Fibroblast of lung (primary cell): ENCODE measurements at places on chromosomes 13 and 19. TPM values are rescaled to one million over a fixed set of nuclear protein-coding genes. Genes with fewer than 3 reads are reported as not detected.

- DNase-seq, result no peak
Observed at GRCh38 chr19:1766800-1767352, 13.6 kb downstream of the ONECUT3 start.

GRCh38 chr13:66958611-66959010 is 271.5 kb downstream of the PCDH9 start:
- DNase-seq, result no peak

GRCh38 chr19:35987571-35987896 is 7.5 kb upstream of the SDHAF1 start:
- DNase-seq, result no peak

- no peak for DNase-seq
Observed at GRCh38 chr13:94020426-94020825, 459.1 kb downstream of the DCT start.

GRCh38 chr13:76683168-76683567 is 203.0 kb downstream of the KCTD12 start:
- no peak for DNase-seq

- DNase-seq, result no peak
Observed at GRCh38 chr19:45733160-45733810, at the start of gene MEIOSIN. Gene MEIOSIN (plus strand): TSS chr19:45733439. CDS start chr19:45735377, 1,938 bp downstream.

DNA sequence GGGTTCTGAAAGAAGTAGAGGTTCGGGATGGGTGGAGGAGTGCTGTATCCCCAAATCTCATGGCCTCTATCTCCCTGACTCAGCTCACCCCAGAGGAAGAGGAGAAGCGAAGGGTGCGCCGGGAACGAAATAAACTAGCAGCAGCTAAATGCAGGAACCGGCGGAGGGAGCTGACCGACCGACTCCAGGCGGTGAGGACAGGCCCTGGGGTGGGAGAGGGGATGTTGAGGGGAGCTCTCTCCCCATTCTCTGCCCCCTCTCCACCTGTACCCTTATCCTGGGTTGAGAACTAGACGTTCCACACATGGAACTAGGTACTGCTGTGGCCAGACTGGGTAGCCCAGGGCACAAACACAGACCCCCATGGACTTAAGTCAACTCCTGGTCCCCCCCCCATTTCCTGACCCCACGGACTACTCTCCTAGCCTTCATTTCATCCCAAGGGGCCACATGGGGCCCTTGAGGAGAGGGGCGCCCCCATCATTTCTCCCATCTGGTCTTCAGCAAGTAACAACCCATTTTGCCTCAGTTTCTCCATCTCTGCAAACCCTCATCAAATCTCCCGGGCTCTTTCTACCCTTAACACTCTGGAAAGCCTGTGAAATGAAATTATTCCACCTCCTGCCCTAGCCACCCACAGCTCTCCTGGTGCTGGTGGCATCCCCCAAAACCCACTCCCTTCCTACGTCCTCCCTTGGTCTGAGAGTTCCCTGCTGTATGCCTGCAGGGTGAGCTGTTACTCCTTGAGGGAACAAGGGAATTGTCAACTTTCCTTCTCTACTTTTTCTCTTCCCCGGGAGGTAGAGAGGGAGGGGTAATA is 3.5 kb downstream of the FOSB start:
- DNase-seq, result no peak

DNA sequence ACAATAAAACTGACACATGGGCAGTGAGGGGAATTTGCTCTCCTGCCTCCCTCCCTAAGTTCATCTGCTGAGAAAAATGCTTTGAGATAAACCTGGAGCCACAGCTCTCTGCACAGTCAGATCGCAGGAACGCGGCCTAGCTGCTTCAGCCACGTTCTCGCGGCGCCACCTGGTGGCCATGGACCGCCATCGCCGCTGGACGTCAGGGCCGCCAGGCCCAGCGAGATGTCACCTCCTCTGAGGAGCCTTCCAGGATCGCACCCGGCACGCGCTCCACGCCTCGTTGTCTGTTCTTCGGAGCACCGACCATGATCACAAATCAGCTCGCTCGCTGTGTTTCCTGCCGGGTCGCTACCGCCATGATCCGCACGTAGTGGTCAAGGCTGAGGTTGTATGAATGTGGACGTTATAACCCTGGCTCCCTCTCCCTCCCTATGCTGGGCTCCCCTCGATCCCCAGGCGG is 20.6 kb upstream of the USP29 start:
- peak; percentile 34 for DNase-seq

DNA sequence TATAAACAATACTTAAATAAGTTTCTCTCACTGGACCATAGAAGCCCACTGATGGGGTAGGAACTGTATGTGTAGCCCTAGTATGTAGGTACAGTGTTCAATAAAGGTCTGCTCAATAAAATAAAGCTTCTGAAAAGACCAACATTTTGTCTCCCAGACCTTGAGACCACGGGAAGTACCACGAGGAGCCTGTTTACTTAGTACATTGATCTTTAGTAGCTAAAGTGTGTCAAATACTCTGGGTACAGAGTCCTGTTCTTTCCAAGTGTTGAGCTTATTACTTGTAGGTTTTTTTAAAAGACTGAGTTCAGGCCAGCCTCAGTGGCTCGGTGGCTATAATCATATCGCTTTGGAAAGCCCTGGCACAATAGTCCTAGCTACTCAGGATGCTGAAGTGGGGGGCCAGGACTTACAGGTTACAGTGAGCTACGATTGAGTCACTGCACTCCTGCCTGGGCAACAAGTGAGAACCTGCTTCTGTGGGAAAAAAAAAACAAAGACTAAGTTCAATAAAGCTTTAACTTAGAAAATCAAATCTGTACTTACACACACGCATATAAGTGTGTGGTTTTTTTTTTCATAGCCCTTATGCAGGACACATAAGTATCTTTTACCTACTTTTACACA is 3.4 kb downstream of the MTRF1 start:
- no peak for DNase-seq

GRCh38 chr13:48492096-48492440 is 40.8 kb downstream of the RCBTB2 start:
- DNase-seq, result no peak

- DNase-seq, result no peak
Observed at GRCh38 chr13:21694831-21695230, 24.0 kb downstream of the FGF9 start.

DNA sequence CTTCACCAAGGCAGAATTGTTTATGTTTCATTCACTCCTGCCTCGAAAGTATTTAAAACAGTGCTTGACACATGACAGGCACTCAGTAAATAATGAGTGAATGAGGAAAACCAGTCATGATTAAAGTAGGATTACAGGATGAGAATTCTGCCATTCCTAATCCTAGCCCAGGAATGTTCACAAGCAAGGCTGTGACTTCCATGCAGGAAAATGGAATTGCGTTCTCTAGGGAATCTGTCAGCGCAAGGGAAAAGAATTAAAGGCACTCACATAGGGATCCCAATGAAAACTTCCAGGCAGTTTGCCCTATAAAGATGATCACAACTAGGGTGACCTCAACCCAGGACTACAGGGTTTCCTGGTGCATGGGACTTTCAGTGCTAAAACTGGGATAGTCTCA is 143.4 kb downstream of the CYSLTR2 start:
- no peak for DNase-seq

DNA sequence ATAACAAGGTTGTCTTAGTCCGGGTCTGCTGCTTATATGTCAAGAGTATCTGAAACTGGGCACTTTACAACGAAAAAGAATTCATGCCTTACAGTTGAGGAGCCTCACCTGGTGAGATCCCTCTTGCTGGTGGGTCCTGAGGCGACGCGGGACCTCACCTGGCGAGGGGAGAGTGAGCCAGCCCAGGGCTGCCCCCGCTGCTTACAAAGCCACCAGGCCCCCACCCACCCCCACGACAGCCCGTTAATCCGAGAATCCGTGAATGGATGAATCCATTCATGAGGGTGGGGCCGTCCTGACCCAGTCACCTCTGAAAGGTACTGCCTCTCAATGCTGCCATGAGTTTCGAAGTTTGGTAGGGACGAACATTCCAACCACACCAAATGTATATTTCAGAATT is 54.0 kb upstream of the F7 start:
- no peak for DNase-seq

DNA sequence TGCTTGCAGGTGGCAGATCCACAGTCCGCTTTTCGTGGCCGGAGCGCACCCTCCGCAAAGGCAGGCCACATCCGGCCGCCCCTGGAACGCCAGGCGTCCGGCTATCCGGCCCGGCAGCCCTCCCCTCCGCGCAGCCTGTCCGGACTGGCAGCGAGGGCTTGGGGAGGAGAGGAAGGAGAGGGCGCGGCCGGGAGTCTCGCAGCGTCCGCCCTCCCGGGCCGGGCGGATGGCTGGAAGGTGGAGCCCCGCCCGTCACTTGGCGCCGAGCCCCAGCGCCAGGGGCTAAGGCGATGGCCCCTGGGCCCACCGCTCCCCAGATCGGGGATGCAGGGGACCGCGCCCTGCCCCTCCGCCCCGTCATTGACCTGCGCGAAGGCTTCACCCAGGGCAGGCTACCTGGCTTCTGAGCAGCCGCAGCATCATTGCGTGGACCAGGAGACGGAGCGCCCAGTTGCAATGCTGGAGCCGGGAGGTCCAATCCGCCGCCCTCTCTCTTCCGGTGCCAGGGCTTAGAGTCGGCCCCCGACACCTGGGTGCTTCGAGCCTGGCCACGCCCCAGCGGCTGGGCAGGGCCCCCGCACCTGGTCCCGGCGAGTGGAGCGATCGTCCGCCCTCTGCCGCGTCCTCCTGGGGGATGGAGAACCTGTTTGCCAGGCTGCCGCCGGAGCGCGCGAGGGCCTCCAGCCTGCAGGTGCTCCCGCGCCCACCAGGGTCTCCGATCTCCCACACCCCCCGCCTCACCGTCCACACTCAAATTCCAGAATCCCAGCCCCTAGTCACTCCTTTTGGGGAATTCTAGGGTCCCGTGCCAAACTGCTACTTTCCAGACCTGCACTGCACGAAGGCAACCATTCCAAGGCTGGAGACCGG is at the start of gene FUT1:
Gene FUT1, minus strand, starts transcription at position 146 of the 870 bp plus-strand sequence. CDS start 1,360 bp downstream, outside the sequence.
- DNase-seq, result peak; percentile 40

DNA sequence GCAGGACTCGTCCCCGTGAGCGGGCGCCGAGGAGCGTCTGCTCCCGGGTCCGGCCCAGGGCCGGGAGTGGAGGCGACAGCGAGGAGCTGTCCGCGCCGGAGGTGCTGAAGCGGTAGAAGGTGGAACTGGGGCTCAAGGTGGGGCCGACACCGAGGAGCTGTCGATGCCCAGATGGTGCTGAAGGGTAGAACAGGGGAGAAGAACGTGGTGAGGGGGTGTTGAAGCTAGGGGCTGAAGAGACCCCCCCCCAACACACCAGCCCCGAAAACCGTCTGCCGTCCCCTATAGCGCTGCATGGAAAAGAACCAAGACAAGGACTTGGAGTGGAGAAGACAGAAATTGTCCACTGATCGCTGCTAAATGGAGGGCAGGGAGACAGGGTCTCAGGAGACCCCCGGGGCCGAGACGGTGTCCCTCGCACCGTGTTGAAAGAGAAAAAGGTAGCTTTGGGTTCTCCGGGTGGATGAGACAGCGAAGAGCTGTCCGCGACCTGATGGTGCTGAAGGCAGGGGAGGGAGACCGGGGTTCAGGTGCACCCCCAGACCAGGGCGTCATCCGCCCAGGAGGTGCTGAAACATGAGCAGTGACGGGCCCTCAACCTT is 7.1 kb upstream of the PDE4C start:
- DNase-seq, result peak; percentile 45

DNA sequence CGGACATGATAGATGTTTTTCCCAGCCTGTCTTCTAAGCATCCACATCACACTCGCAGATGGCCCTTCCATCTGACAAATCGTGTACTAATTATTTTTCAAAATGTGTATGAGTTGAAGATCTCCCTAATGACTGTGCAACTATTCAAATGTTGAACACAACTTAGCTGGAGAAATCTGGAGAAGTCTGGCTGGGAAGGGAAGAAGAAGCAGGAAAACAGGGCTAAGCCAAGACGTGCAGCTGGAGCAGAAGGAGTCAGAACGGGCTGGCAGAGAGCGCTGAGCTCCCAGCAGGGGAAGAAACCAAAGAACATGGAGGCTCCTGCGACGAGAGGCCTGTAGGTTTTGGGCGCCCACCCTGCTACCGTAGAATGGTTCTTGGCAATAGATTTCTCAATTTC is 13.2 kb upstream of the LATS2 start:
- DNase-seq, result no peak

DNA sequence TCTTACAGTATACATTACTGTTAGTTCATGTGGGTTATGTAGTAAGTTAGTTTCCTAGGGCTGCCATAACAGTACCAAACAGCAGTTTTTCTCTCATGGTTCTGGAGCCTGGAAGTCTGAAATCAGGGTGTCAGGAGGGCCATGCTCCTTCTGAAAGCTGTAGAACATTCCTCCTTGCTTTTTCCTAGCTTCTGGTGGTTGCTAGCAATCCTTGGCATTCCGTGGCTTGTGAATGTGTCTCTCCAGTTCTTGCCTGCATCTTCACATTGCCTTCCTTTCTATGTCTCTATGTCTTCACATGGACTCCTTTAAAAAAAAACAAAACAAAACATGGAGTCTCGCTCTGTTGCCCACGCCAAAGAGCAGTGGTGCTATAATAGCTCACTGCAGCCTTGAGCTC is 95.4 kb downstream of the WDFY2 start:
- DNase-seq, result peak; percentile 42

DNA sequence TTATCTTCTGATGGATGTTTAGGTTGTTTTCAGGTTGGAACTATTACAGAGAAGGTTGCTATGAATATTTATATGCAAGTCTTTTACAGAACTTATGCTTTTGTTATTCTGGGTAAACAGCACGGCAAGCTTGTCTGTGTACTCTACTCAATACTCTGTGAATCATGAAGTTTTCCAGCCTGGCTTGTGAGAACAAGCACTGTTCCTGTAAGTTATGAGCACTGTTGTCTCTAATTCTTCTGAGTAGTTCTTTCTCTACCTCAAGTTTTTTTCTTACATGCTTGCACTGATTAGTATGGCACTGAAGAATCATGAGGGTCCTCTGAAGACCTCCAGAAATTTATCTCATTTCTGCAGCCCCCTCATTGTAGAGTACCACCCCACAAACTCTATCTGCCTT is 496.9 kb downstream of the KCTD12 start:
- DNase-seq, result no peak

GRCh38 chr19:32141840-32142511 is 203.4 kb upstream of the ZNF507 start:
- DNase-seq, result no peak

DNA sequence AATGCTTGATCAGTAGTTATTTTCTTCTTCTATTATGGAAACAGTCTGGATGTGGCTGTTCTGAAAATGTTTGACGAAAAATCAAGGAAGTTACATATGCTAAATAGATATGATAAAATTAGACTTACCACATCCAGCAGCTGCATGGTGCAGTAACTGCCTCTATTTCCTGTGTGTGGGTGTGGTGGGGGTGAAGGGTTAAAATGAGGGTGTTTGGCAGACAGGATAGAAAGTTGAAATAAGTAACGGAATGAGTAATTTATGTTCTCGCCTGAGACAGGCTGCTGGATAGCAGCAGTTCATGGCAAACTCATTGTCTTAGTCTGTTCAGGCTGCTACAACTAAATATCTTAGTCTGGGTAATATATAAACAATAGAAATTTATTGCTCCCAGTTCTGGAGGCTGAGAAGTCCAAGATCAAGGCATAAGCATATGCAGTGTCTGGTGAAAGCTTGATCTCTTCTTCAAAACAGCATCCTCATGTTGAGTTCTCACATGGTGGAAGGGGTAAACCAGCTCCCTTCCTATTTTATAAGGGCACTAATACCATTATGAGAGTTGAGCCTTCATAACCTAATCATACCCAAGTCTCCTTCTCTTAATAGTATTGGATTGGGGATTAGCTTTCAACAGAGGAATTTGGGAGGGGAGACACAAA is 1248.9 kb downstream of the SLITRK5 start:
- peak; percentile 21 for DNase-seq

Gene PSG2
- 1.5 and 2.1 TPM in 2 replicates for polyA plus RNA-seq

Gene PTGIR
- 8.4 and 27.8 TPM in 2 replicates for polyA plus RNA-seq

Gene RRAS
- polyA plus RNA-seq, result 92.6 and 129 TPM in 2 replicates

Gene PSG3
- polyA plus RNA-seq, result 0.27 and 0.51 TPM in 2 replicates

Gene APOC4
- not detected in 2 replicates for polyA plus RNA-seq

Gene MISP3
- 0.33 and 0.41 TPM in 2 replicates for polyA plus RNA-seq

Gene OR10H1
- not detected in 2 replicates for polyA plus RNA-seq

Gene ZNF813
- polyA plus RNA-seq, result 1.4 and 1.8 TPM in 2 replicates

Gene ZNF85
- 5.1 and 7.0 TPM in 2 replicates for polyA plus RNA-seq

Gene SHISA2
- polyA plus RNA-seq, result 0.01 and 0.02 TPM in 2 replicates
